Esophagus squamous epithelium (tissue), 5 donors: ENCODE measurements at places on chromosomes 4 and X.
A peak's percentile ranks its signal among the peaks of the same experiment; 100 is the strongest.

GRCh38 chr4:161525121-161525520, 638.7 kb downstream of the FSTL5 start:
- no peaks in the 10 kb centered on the region for H3K36me3 ChIP-seq
- H3K27me3 ChIP-seq, result no peaks in the 10 kb centered on the region
- H3K4me1 ChIP-seq, result no peaks in the 10 kb centered on the region
- no peak overlapping the region for H3K4me3 ChIP-seq

DNA sequence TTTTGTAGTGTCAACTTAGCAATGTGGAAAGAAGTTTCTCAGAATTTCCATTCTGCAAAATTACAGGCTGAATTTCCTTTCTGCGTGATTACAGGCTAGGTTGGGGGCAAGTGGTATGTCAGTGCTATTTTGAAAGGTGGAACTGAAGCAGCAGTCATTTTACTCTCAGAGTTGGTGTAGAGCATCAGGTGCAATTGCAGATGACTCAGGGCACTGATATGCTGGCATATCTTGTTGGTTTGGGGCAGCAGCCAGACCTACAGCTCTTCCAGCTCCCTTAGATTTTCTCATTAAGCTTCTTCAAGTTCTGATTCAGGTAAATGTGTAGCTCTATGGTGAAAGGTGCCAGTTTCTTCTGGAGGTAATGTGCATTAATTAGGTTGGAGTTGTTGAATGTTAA, 930.7 kb upstream of the PCDH10 start:
- H3K27me3 ChIP-seq, result no peaks in the 10 kb centered on the region
- no peak for DNase-seq
- H3K4me3 ChIP-seq, result no peak overlapping the region
- H3K27ac ChIP-seq, result no peak overlapping the region
- H3K36me3 ChIP-seq, result no peaks in the 10 kb centered on the region

DNA sequence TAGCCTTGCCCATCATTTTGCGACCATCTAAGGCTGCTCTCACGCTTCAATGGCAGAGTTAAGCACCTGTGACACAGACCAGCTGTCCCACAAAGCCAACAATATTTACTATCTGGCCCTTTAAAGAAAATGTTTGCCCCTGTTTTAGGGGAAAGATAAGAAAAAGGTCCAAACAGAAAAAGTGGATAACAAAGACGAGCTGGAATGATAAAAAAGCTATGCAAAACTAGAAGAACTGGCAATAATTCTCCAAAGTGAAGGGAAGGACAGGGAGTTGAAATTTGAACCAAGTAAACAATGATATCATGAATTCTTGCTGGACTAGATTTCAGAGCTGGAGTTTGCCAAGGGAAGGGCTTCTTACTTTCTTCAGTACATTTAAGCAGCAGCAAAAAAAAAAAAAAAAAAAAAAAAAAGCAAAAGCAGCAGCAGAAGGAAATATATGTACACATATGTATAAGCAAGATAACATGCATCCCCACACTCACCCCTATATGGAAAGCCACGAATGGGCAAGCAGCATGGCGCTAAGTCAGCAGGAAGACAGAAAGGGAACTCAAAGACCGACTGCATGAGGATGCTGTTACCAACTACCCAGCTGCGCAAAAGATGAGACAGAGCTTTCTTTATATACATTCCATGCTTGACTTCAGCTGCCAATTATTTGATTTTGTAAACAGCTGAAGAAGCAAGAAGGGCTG, 12.5 kb downstream of the TRAPPC2 start:
- no peaks in the 10 kb centered on the region for H3K36me3 ChIP-seq
- peaks cover 7% of the 10 kb centered on the region for H3K4me1 ChIP-seq
- peak overlapping the region; percentile 72 for H3K27ac ChIP-seq
- H3K4me3 ChIP-seq, result no peak overlapping the region
- H3K27me3 ChIP-seq, result no peaks in the 10 kb centered on the region

DNA sequence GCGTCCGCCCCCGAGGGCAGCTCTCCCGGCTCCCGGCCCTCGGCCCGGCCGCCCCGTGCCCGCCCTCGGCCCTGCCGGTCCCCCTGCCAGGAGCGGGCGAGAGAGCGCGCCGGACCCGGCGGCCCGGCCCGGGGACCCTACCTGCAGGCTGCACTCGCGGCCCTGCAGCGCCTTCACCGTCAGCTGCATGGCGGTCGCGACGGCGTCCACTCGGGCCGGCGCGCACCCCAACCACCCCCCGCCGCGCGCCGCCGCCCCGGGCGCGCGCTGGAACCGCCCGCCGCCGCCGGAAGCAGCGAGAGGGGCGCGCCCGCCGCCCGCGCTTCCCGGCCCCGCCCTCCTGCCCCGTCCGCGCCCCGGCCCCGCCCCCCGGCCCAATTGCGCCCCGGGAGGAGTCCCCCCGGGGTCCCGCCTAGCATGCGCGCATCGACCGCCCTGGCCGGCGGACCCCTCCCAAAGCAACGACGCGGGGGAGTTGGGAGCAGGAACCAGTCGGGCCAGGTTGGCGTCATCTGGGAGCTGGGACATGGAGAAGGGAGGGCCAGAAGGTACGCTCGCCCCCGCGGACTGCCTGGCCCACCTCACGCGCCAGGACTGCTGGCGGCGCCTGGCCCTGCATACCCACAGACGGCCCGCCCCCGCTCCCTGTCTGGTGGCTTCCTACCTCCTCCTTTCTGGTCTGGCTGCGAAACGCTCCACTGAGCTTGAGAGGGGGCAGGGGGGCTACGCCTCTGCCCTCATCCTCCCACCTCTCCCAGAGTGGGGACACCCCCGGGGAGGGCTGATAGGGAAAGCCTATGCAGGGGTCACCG, at the start of gene UBL4A:
UBL4A (minus strand) TSS at position 220 of the 812 bp plus-strand sequence; CDS start at position 189, 31 bp downstream.
- H3K36me3 ChIP-seq, result no peaks in the 10 kb centered on the region
- no peak for DNase-seq
- peak within 1 kb of the TSS; percentile 74 for H3K4me3 ChIP-seq
- H3K4me1 ChIP-seq, result peaks cover 60% of the 10 kb centered on the region
- no peaks in the 10 kb centered on the region for H3K27me3 ChIP-seq
- H3K27ac ChIP-seq, result peak within 1 kb of the TSS; percentile 92

DNA sequence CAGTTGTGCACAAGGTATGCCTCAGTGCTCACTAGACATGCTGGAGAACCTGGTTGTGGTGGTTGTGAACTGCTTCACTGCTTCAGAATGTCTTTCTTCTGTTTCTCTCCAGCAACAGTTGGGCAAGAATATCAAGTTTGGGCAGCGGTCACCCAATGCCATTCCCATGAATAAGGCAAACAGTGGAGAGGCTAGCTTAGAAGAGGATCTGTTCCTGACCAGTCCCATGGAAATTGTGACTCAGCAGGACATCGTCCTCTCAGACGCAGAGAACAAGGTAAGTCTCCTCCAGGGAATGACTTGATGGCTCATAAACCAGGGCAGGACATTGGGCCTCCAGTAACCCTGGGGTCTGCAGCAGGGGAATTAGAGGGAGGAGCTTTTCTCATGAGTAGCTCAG, 79.9 kb downstream of the AASDH start:
- H3K27me3 ChIP-seq, result no peaks in the 10 kb centered on the region
- no peak overlapping the region for H3K27ac ChIP-seq
- DNase-seq, result no peak

- H3K4me3 ChIP-seq, result no peak overlapping the region
- H3K27ac ChIP-seq, result peak overlapping the region; percentile 84
- DNase-seq, result no peak
- H3K27me3 ChIP-seq, result no peaks in the 10 kb centered on the region
- H3K36me3 ChIP-seq, result peaks cover 14% of the 10 kb centered on the region
These were observed 67.4 kb downstream of the IRF2 start for GRCh38 chr4:184406958-184407391.

- H3K4me3 ChIP-seq, result no peak overlapping the region
- no peaks in the 10 kb centered on the region for H3K4me1 ChIP-seq
- no peaks in the 10 kb centered on the region for H3K27me3 ChIP-seq
- DNase-seq, result peak; percentile 41
- H3K27ac ChIP-seq, result peak overlapping the region; percentile 69
- H3K36me3 ChIP-seq, result no peaks in the 10 kb centered on the region
These were observed 230.2 kb upstream of the STK26 start for GRCh38 chrX:131792789-131793462.

DNA sequence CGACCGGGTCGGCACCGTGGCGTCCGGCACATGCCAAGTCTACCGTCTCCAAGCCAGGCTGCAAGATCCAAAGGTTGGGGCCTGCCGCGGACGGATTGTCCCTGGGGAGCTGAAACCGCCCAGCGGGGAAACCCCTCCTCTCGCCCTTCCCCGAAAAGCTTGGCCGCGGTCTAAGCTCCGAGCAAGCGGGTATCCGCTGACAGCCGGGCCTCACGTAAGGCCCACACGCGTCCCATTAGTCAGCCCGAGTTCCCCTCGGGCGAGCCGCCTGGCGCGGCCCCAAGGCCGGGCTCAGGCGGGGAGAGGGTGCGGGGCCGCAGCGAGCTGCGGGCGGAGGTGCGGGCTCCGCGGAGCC, 6.8 kb upstream of the BCOR start:
- H3K27ac ChIP-seq, result peak overlapping the region; percentile 97
- H3K4me1 ChIP-seq, result peaks cover 47% of the 10 kb centered on the region
- H3K27me3 ChIP-seq, result peaks cover 58% of the 10 kb centered on the region

GRCh38 chr4:84915396-84915780, 51.1 kb downstream of the WDFY3 start:
- H3K27ac ChIP-seq, result no peak overlapping the region
- no peak overlapping the region for H3K4me3 ChIP-seq

- H3K36me3 ChIP-seq, result peaks cover 3% of the 10 kb centered on the region
- H3K4me3 ChIP-seq, result peak within 1 kb of the TSS; percentile 65
- peak; percentile 72 for DNase-seq
- peak within 1 kb of the TSS; percentile 93 for H3K27ac ChIP-seq
These were observed at the start of gene SCML1 for GRCh38 chrX:17736856-17737709. SCML1 (plus strand) TSS chrX:17737493; CDS start chrX:17744187, 6,694 bp downstream.

GRCh38 chrX:133921764-133922389, 63.5 kb downstream of the GPC3 start:
- no peaks in the 10 kb centered on the region for H3K4me1 ChIP-seq
- H3K27ac ChIP-seq, result no peak overlapping the region
- no peak for DNase-seq
- H3K4me3 ChIP-seq, result no peak overlapping the region
- no peaks in the 10 kb centered on the region for H3K36me3 ChIP-seq

GRCh38 chrX:21698272-21698671, 40.1 kb upstream of the KLHL34 start:
- no peaks in the 10 kb centered on the region for H3K27me3 ChIP-seq
- H3K4me3 ChIP-seq, result no peak overlapping the region
- DNase-seq, result no peak
- no peaks in the 10 kb centered on the region for H3K4me1 ChIP-seq
- H3K27ac ChIP-seq, result no peak overlapping the region

- no peaks in the 10 kb centered on the region for H3K27me3 ChIP-seq
- peaks cover 14% of the 10 kb centered on the region for H3K4me1 ChIP-seq
- H3K36me3 ChIP-seq, result peaks cover 4% of the 10 kb centered on the region
These were observed at the start of gene GTPBP6 for GRCh38 chrX:318739-319578. GTPBP6 (minus strand) TSS chrX:318796; CDS start chrX:318787, 9 bp downstream.

GRCh38 chr4:145694929-145695328, 15.0 kb downstream of the C4orf51 start:
- H3K4me3 ChIP-seq, result no peak overlapping the region
- H3K27me3 ChIP-seq, result no peaks in the 10 kb centered on the region
- no peak for DNase-seq
- no peak overlapping the region for H3K27ac ChIP-seq
- H3K4me1 ChIP-seq, result no peaks in the 10 kb centered on the region

- peaks cover 5% of the 10 kb centered on the region for H3K36me3 ChIP-seq
- no peak for DNase-seq
- H3K4me3 ChIP-seq, result no peak overlapping the region
These were observed 128.5 kb downstream of the NFKB1 start for GRCh38 chr4:102629673-102630072.

- no peaks in the 10 kb centered on the region for H3K27me3 ChIP-seq
- peak overlapping the region; percentile 74 for H3K27ac ChIP-seq
- peak; percentile 36 for DNase-seq
- no peak overlapping the region for H3K4me3 ChIP-seq
These were observed 8.0 kb downstream of the TBC1D14 start for GRCh38 chr4:6917461-6918271.

- DNase-seq, result no peak
- no peak overlapping the region for H3K27ac ChIP-seq
These were observed 5.2 kb downstream of the MAEA start for GRCh38 chr4:1294891-1295290.

DNA sequence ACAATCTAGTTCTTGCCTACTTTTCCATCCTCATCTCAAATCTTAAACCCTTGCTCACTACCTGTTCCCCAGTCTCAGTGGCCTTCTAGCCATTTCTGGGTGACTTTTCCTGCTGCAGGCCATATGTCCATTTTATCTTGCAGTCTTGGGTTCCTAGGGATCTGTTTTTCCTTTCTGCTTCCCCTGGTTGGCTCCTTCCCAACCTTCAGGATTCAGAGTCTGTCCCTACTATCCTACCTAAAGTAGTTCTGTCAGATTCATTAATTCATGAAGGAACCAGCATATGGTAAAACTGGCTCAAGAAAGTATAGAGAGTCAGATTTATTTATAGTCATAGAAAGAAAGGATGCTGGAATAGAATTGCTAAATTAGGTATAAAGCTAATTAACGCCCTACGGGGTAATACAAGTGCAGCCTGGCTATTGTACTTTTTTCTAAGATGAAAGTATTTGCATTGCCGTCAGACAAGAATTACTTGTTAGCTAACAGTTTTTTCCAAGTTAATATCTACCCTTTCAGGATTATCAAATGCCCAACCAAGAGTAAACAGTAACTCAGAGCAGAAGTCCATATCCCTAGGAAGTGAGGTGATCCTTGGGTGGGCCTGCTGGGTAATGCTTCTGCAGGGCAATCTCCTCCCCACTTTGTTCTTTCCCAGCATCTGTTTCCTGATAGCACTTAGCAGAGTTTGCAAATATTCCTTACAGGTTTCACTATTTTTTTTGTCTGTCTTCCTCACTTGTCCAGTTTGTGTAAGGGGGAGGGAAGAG, 63.6 kb downstream of the REPS2 start:
- H3K4me1 ChIP-seq, result peaks cover 13% of the 10 kb centered on the region
- H3K36me3 ChIP-seq, result no peaks in the 10 kb centered on the region
- no peaks in the 10 kb centered on the region for H3K27me3 ChIP-seq
- no peak overlapping the region for H3K4me3 ChIP-seq
- H3K27ac ChIP-seq, result no peak overlapping the region

GRCh38 chrX:30949554-30949953, 60.5 kb upstream of the TAB3 start:
- DNase-seq, result no peak
- H3K4me3 ChIP-seq, result no peak overlapping the region
- no peaks in the 10 kb centered on the region for H3K36me3 ChIP-seq
- no peak overlapping the region for H3K27ac ChIP-seq
- no peaks in the 10 kb centered on the region for H3K27me3 ChIP-seq

DNA sequence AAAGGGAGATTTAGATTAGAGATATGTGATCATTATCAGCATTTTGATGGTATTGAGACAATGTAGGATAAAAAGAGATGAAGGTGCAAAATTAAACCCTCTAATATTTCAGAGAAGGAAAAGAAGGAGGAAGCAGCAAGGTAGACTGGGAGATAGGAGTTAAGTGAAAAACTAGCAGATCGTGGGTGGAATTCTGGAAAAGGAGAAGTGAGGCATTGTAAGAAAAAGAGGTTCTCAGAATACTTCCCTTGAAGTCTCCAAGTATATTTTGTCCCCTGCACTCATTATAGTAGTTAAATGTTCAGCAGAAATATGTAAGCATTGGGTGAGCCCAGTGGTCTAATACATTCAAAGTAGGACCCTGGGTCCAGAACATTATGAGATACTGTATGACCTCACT, 30.3 kb downstream of the COPS4 start:
- H3K27me3 ChIP-seq, result no peaks in the 10 kb centered on the region
- peaks cover 4% of the 10 kb centered on the region for H3K36me3 ChIP-seq
- no peaks in the 10 kb centered on the region for H3K4me1 ChIP-seq
- no peak overlapping the region for H3K4me3 ChIP-seq
- DNase-seq, result no peak
